ENCODE measurements at places on chromosomes 2 and 18.

- DNase-seq = no peak
Observed at GRCh38 chr2:156908825-156909224, 348.7 kb upstream of the GALNT5 start.

GRCh38 chr18:715626-716025, 3.2 kb upstream of the ENOSF1 start:
- no peak for DNase-seq

DNA sequence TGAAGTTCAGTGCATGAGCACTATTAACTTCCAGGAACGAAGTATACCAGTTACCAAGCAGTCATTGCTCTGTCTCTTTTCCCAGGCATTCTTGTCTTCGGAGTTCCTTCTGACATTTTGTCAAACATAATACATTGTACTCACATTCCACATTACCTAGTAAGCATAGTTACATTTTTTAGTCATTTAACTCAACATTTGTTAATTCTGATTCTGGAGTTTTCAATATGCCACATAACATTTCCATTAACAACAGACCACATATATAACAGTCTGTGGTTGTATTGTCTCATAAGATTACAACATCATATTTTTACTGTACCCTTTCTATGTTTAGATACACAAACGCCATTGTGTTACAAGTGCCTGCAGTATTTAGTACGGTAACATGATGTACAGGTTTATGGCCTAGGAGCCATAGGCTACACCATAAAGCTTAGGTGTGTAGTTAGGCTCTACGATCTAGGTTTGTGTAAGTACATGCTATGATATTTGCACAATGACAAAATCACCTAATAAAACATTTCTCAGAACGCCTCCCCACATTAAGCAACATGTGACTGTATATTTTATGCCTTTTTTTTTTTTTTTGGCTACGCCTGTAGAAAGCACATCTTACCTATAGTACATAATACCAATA, 187.1 kb downstream of the DYM start:
- no peak for DNase-seq

DNA sequence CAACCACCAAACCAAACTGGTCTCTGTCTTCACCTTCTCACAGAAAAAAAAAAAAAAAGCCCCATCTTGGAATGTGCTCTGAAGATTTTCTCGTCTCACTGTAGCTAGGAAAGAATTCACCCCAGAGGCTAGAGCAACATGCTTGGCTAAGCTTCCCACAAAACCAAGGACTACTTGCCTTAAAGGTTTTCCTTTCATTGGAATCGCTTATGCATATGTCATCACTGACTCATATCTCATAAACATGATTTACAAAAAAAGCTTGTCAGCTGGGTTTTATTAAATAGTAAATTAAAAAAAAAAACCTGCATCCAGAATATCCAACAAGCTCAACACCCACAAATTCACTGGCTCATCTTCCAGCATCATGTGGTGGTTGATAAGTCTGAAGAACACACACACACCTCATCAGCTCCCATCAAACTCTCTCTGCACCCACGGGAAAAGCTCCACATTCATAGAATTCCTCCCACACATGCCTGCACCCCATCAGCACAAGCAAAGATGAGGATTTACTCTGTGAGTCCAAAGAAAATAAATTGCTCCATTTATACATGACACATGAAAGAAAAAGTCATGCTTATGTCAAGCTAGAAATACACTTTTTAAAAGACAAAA, 182.0 kb upstream of the TRIB2 start:
- peak; percentile 13 for DNase-seq

GRCh38 chr18:54684784-54685183, 93.7 kb downstream of the DYNAP start:
- peak; percentile 64 for DNase-seq

DNA sequence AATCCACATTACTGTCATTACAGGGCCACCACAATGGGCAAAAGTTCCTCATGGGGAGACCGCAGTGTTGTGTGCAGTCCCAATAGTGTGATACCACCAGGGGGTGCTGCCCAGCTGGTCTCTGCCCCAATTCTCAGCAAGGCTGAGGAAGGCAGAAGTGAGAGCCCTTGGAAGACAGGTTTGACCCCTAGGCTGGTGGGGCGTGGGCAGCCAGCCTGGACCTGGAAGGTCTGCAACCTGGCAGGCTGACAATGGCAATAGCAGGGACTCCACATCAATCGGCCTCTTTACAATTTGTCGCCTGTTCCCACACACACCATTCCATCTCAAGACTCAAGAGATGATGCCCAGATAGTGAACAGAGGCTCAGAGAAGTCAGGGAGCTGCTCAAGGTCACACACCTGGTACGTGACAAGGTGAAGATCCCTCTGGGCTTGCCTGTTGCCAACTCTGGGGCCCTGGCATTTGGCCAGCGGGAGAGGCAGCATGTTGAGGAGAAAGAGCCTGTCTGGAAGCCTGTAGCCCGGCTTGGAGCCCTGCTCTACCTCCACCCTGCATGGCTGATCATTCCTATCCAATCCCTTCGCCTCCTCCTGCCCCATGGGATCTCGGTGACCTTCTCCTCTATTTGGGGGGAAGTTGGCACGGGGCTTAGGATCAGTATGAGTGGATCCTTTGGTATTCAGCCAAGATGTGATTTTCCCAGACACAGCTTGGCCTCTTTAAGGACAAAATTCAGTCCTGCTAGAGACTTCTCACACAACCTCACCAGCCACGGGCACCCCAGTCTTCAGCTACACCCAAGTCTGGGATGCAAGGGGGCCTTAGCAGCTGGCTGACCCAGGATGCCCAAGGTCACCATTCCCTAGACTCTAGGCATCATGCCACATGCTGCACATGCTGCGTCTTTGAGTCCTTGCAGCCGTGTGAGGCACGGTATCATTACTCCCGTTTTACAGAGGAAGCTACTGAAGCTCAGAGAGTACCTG, 2.9 kb upstream of the ATOH8 start:
- peak; percentile 76 for DNase-seq
